ENCODE measurements at places on chromosomes 5 and 9.

GRCh38 chr9:111854799-111855198 lies 41.8 kb upstream of the UGCG start:
- DNase-seq: no peak

- no peak for DNase-seq
Observed at GRCh38 chr5:108548684-108549596, 167.0 kb upstream of the FBXL17 start.

DNA sequence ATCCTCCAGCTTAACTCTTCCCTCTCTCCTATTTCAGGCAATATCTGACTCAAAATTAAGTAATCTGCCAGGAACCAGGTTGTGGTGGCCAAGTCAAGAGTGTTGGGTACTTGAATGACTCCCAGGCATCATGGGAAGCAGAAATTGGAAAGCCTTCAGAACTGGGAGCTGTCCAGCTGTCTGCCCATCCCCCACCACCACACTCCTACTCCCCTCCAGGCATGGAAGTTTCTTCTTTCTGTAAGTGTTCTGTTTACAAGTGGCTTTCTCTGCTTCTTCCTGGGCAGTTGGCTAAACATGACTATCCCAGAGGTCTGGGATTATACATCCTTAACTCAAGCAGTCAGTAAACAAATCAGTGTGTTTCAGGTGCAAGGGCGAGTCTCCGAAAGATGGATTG lies 14.6 kb upstream of the PBX3 start:
- no peak for DNase-seq

DNA sequence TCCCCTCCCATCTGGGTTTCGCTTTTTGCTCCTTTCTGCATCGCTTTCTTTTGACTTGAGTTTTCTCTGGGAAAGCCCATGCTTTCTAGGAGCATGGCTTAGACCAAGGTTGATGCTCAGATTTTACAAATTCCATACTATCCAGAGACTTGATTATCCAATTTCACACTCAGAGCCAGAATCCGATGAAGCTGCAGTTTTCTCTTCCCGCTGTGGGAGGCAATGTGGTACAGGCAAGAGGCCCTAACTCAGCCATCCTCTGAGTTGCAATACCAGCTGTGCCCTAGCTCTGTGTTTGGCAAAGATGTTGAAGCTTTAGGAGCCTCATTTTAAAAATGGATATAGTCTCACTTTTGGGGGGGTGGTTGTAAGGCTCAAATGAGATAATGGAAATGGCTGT lies 85.1 kb downstream of the BRINP1 start:
- no peak for DNase-seq

DNA sequence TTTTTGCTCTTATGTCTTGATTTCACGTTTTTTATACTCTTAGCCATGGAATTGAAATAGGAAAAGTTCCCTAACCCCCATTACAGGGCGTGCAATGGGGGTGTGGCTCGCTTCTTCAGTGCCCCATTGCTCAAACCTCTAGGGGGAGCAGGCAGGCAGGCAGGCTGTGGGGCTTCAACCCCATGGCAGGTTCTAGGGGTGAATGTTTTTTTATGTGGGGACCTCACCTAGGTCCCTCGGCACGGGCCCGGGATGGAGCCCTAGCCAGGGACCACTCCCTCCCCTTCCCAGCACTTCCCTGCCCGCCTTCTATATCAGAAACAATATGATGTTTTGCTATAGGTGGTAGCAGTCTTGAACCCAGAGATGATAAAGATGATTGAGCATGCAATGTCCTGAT lies 221.3 kb upstream of the SMC2 start:
- no peak for DNase-seq

DNA sequence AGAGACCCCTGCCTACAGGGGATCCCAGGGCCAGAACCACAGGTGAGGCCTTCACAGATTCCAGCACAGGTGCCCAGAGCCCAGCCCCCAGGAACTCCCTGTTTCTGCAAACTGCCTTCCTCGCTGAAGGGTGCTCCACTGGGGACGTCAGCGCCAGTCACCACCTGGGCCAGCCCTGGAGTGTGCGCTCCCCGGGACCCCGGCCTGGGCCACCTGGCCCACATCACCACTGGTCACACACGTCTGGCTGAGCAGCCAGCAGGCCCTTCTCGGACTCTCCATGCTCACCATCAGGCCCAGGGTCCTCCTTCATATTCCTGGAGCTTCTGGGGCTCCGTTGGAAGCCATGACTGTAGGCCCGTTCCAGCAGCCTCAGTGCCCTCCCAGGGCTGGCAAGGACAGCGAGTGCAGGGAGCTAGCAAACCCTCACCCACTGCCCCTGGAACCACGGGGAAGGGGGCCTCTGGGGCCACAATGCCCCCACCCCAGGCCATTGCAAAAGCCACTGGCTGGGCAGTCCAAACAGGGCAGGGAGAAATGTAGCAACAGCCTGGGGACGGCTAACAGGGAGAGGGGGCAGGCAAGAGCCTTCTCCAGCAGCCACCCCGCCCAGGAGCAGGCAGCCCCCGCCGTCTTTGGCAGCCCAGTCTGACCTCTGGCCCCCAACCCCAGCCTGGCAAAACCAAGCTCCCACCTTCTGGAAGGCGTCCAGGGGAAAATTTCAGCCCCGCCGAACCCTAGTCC lies 1.3 kb downstream of the AGPAT2 start:
- no peak for DNase-seq

DNA sequence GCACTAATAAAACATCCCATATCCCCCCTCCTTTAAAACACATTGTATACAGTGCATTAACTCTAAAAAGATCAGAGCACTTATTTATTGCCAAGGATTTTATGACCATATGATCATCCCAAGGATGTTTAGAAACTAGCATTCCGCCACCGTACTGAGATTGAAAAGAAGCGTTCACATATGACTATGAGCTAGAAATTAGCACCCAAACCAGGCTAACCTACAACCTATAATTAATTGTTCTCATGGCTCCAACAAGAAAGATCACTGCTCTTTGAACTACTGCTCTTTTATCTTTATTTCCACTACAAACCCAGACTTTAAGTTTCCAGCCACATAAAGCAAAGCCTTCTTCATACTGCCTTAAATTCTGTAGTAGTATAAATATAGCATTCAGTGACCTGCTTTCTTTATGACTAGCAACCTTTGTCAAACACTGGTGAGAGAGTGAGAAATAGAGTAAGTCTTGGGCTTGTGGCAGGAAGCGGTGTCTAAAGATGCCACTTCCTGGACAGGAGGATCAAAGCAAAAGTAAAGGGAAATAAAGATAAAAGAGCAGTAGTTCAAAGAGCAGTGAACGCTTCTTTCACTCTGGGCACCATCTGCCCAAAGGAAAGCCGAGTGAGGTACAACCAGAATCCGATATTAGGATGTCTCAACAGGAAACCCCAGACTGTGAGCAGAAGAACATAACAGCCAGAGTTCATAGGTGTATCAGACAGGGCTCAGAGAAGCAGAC lies 151.1 kb upstream of the ERCC6L2 start:
- DNase-seq: no peak

- DNase-seq: no peak
Observed at GRCh38 chr5:156582193-156582598, 255.2 kb downstream of the SGCD start.

DNA sequence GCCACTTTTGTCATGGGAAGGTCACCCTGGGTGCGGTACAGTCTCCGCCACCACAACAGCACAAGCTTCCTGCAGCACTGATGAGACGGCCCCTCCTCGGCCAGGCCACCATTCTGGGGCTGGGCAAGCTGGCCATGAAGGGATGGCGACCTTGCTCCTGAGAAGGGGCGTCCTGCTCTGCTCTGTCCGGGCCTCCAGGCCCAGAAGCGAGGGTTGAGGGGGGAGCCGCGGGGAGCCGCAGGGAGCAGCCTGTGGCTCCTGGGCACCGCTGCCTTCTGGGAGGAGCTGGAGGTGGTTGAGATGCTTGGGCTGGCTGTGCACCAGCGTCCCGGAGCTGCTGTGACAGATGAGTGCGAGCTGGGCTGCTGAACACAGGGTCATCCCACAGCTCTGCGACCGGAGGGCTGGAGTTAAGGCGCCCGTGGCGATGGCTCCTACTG lies 84.3 kb upstream of the RAPGEF1 start:
- DNase-seq: no peak

GRCh38 chr5:134794082-134794481 lies 35.5 kb downstream of the DDX46 start:
- no peak for DNase-seq

GRCh38 chr5:133193794-133194193 lies 142.0 kb downstream of the HSPA4 start:
- no peak for DNase-seq

DNA sequence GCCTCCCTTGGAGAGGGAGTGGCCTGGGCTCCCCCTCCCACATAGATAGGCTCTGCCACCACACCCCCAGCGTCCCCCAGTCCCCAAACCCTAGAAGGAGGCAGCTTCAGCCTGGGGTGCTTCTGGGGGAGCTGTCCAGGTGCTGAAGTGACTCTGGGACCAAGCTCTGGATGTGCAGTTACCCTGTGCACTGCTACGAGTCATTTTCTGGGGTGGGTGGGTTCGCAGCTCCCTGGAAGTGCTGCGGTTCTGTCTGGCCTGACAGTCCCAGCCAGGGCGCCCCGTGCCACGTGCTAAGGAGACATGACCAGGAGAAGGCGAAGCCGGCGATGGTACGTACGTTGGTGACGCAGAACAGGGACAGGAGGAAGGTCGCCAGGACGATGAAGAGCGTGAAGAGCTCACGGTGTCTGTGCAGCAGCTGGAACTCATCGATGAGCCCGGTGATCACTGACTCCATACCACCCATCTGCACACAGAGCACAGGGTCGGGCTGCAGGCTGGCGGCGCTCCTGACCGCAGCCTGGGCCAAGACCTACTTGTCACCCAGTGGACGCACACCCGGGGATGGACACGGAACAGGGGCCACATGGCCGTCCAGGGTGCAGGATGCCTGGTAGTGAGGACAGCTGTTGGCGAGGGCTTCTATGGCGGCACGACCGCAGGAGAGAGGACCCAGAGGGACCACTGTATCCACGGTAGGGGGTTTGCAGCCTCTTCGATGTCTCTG lies 35.7 kb downstream of the SLC6A3 start:
- DNase-seq: no peak

- DNase-seq: no peak
Observed at GRCh38 chr5:72552041-72552557, 44.9 kb upstream of the ZNF366 start.

- no peak for DNase-seq
Observed at GRCh38 chr5:149549461-149550267, 1.6 kb downstream of the CSNK1A1 start.

Data from NCI-H1436 treated with DMSO at 0.1 percent for 48 hours (cell line).